Stimulated activated CD8-positive, alpha-beta memory T cell treated with anti-CD3 and anti-CD28 coated beads, Interleukin-7, amount 100 ng/mL, for 1 hour (primary cell): ENCODE measurements at places on chromosomes 7 and 10.

GRCh38 chr10:70996549-70996948 lies 108.2 kb upstream of the PCBD1 start:
- no peak for DNase-seq

- no peak for DNase-seq
Observed at GRCh38 chr7:31254926-31255325, 85.6 kb downstream of the NEUROD6 start.

DNA sequence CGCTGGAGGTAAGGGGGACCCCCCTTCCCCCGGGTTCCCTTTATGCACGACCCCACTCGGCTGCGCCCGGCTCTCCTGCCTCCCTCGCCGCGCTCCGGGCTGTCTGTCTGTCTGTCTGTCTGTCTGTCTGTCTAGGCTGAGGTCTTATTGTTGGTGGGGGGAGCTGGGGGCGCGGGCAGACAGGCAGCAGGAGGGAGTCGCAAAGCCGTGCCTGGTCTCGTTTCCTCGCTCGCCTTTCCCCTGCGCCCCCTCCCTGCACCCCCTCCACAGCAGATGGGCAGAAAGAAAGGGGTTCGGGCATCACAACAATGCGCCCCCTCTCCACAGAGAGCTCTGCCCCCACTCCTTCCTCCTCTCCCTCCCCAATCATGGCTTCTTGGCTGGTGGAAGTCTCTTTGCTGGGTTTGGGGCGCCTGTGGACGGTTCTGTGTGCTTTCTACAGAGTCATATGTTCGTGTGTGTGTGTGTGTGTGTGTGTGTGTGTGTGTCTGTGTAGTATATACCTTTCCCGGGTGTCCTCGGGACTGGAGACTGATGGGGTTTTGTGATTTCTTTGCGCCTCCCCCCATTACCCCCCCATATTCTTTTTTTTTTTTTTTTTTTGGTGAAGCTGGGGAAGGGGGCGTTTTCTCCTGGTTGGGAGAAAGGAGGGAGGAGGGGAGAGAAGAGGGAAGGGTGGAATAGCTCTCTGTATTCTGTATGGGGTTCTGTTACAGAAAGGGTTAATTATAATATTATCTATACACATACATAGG lies 1.9 kb downstream of the AUTS2 start:
- no peak for DNase-seq

DNA sequence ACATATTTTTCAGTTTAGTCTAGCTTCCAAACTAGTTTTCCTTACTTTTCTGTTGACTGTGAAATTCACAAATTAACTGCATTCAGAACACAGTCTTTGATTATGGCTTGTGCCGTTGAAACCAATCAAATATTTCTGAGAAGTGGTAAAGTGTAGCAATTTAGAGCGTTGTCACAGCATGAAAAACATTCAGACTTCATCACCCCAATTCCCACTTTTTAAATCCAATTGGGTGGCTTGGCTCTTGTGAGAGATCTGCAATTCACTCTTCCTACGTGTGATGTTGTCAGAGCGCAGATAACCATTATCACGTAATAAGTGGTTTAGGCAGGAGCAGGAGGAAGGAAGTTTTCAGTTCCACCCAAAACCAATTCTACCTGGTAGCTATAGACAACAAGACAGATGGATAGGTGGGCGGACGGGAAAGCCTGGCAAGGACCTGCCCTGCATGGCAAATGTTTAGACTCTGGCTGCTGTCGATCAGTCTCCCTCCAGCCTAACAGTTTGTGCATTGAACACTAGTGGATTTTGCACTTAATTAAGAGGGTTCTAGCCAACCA lies 8.9 kb downstream of the COBL start:
- no peak for DNase-seq

- DNase-seq = peak; percentile 54
Observed at GRCh38 chr7:65722361-65722792, 150.5 kb upstream of the VKORC1L1 start.

- DNase-seq = peak; percentile 34
Observed at GRCh38 chr10:132223156-132223590, 36.4 kb downstream of the DPYSL4 start.

DNA sequence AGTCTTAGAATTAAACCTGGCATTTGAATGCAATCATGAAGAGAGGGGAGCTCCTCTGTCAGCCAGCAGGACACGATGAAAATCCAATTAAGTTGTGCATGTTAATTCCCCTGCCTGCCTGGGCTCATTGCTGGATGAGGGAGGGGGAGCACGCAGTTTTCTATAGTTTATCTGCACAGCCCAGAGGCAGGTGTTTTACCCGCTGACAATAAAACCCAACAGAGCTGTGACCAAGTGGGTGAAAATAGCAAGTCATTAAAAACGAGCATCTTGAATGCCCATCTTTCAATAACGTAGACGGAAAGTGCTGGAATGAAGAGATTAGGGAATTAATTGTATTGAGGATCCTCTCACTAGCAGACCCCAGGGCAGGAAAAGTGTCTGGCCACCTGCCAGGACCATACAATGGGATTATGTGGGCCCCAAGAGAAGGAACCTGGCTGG lies 100.1 kb upstream of the FAM20C start:
- no peak for DNase-seq
